ENCODE measurements at places on chromosomes 11 and 22. TPM values are rescaled to one million over a fixed set of nuclear protein-coding genes. Genes with fewer than 3 reads are reported as not detected.

- H3K36me3 ChIP-seq, result peaks cover 7% of the 10 kb centered on the region
- H3K27ac ChIP-seq, result no peak overlapping the region
- no peaks in the 10 kb centered on the region for H3K4me1 ChIP-seq
- H3K4me3 ChIP-seq, result no peak overlapping the region
These were observed 26.9 kb upstream of the LDHA start for GRCh38 chr11:18367431-18367830.

GRCh38 chr11:17877886-17878285, 135.0 kb downstream of the SERGEF start:
- no peak overlapping the region for H3K4me3 ChIP-seq
- DNase-seq, result no peak
- peaks cover 4% of the 10 kb centered on the region for H3K36me3 ChIP-seq
- H3K4me1 ChIP-seq, result no peaks in the 10 kb centered on the region

Gene MOGAT2
- not detected for total RNA-seq

Gene ANO9
- total RNA-seq, result 1.3 TPM
